Gastroesophageal sphincter (tissue), 4 donors: ENCODE measurements at places on chromosomes 1 and 21. TPM values are rescaled to one million over a fixed set of nuclear protein-coding genes. Genes with fewer than 3 reads are reported as not detected.

- ATAC-seq, result no peak
Measured at GRCh38 chr1:15559189-15559810, 25.6 kb downstream of the AGMAT start.

GRCh38 chr1:40880813-40881549, 18.8 kb upstream of the CITED4 start:
- no peak for ATAC-seq

Gene DNAH14
- total RNA-seq, result 32.4 TPM

- ATAC-seq, result peak; percentile 69
Measured at GRCh38 chr1:242017580-242018233, 18.8 kb upstream of the MAP1LC3C start.

- ATAC-seq, result no peak
Measured at GRCh38 chr1:238568735-238569134, 678.0 kb upstream of the ZP4 start.
